Calu3 (cell line): ENCODE measurements at places on chromosomes 3 and 15.

GRCh38 chr3:20561166-20561565 lies 375.2 kb upstream of the SGO1 start:
- DNase-seq, result no peak

- no peak for DNase-seq
Observed at GRCh38 chr3:136186846-136187245, 9.3 kb downstream of the MSL2 start.

GRCh38 chr3:139302084-139302800 lies 41.6 kb upstream of the MRPS22 start:
- peak; percentile 89 for DNase-seq

DNA sequence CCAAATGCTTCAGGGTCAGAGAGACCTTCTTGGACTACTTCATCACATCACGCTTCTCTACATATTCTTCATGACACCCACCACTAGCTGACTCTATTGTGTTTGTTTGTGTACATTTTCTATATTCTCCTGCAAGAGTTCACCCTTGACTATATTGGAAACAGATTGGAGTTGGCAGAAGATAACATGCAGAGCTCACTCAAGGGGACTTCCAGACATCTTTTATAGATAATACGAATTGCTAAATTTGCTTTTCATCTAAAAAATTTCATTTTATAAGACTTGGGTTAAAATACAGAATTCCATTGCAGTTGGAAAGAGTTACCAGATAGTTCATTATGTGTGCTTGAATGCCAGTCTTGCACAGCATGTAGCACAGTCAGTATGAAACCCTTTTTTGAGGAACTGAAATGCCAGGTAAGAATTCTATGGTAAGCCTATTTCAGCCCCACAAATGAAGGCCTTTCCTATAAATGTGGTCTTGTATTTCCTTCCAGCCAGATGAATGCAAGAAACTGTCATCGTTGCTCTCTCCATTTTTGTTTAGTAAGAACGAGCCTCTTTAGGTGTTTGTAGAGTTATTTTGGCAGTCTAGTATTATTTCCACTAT lies 177.6 kb downstream of the GHSR start:
- DNase-seq, result no peak

DNA sequence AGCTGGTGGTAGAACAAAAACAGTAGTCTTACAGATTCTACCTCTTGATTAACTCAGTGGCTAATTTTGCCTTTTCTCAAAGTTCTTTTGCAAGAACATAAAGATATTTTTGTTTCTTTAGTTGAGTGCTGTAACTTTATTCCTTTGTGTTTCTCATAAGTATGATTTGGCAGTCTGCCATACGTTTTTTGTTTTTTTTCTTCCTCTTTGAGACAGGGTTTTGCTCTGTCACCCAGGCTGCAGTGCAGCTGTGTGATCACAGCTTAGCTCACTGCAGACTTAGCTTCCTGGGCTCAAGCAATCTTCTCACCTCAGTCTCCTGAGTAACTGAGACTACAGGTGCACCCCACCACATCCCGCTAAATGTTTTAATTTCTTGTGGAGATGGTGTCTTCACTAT lies 22.4 kb downstream of the B3GNT5 start:
- DNase-seq, result peak; percentile 64

- no peak for DNase-seq
Observed at GRCh38 chr3:123947482-123947881, 13.5 kb downstream of the CCDC14 start.

- no peak for DNase-seq
Observed at GRCh38 chr15:83320404-83320803, 35.9 kb upstream of the BNC1 start.

- DNase-seq, result peak; percentile 13
Observed at GRCh38 chr3:74824366-74824765, 209.9 kb upstream of the CNTN3 start.

GRCh38 chr3:23115171-23115877 lies 87.8 kb upstream of the UBE2E2 start:
- DNase-seq, result no peak

- peak; percentile 90 for DNase-seq
Observed at GRCh38 chr3:135895106-135895733, 70.3 kb upstream of the PPP2R3A start.

DNA sequence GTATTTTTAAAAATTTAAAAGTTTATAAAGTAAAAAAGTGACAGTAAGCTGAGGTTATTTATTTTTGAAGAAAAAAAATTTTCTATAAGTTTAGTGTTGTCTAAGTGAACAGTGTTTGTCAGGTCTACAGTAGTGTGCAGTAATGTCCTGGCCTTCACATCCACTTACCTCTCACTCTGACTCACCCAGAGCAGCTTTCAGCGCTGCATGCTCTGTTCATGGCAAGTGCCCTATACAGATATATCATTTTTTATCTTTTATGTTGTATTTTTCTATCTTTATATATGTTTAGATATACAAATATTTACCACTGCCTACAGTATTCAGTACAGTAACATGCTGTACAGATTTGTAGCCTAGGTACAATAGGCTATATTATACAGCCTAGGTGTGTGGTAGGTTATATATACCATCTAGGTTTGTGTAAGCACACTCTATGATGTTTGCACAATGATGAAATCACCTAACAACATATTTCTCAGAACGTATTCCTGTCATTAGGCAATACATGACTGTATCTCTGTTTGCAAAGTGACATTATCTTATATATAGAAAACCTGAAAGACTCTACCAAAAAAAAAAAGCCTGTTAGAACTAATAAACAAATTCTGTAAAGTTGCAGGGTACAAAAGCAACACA lies 75.9 kb upstream of the TMC3 start:
- no peak for DNase-seq

DNA sequence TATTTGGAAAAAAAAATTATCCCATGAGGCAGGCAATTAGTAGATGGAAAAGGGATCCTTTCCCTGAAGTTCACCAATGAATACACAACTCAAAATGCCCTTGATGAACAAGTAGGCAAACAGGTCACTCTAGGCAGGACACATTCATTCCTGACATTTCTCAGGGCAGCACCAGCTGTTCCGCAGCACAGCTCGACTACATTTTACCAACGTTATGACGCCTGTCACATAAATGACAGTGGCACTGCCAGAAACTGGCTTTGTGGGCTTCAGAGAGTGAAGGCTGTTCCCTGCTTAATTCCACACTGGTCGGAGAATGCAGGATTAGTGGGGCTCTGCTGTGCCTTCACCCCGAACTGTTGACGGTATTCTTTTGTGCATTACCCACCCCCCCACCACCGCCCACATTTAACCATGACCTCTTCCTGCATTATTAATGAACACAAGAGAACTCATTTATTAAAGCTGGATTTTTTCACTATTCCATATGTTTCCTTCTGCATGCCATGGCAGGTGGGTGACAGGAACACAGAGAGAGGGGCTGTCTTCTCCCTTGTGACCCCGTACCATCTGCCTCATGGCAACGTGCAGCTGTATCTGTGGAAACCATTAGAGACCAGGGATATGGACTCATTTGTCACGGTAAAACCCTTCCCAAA lies 197.6 kb downstream of the PDZRN3 start:
- DNase-seq, result no peak

- DNase-seq, result no peak
Observed at GRCh38 chr3:13152826-13153710, 79.8 kb upstream of the IQSEC1 start.

- DNase-seq, result peak; percentile 72
Observed at GRCh38 chr3:130850044-130850797, 43.7 kb upstream of the ATP2C1 start.

DNA sequence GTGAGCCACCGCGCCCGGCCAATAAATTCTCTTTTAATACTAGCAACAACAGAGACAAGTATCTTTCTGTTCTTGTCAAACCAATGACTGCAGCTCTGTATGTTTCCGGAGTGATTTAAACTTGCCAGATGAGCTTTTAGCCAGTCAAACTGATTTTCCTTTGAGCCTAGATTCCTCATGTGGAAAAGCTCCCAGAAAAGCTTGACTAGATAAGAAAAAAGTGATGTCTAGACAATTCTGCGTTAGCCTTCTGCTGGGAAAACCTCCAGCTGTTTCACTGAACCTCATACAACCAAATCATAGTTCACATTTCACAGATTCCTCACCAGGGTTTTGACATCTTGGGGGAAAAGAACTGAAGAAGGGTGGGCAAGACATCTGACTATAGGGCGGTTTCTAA lies 78.6 kb downstream of the MAGI1 start:
- no peak for DNase-seq

DNA sequence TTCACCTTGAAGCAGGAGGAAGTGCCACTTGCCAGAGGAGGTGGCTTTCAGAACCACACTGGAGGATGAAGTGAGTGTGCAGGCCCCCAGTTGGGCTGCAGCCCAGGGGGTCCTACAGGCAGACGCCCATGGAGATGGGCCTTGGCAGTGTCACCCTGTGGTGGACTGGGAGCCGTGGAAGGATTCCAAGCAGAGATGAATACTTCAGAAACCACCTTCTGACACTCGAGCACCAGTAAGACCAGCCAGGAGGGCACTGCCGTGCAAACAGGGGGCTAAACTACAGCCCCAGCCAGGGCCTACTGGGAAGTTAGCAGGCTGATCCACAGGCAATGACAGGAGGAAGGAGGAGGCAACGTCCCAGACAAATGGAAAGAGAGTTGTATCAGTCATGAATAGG lies 55.4 kb downstream of the VGLL4 start:
- no peak for DNase-seq

DNA sequence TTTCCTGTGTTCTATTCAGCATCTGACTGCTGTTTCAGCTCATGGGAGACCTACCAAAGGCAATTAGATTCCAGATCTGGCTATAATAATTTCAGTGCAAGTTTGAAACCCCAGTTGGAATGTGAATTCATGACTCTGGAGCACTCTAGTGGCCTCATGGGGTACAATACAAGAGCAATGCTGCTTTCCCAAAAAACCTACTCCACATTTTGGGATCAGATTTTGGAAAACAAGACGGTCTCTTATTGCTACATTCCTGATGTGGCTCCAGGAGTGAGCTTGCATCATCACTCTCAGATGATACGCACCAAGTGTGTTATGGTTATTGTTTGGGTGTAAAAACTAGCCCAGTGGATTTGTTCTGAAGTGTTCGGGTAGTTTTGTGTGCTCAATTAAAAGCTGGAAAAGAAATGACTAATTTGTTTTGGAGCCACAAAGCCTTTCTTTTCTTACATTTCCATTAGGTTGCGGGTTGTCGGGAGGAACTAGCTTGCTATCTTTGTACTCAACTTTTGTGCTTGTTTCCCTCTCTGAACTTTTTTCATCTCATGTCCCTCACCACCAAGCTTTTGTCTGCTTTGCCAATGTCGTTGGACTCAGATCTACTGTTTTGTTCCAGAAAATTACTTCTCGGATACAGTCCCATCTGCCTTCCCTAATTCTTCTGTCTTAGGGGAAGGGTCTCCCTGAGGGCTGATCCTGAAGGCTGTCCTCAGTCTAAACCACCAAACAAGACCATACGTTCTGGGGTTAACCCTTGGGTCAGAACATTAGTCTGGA lies 272.1 kb downstream of the BBX start:
- no peak for DNase-seq

DNA sequence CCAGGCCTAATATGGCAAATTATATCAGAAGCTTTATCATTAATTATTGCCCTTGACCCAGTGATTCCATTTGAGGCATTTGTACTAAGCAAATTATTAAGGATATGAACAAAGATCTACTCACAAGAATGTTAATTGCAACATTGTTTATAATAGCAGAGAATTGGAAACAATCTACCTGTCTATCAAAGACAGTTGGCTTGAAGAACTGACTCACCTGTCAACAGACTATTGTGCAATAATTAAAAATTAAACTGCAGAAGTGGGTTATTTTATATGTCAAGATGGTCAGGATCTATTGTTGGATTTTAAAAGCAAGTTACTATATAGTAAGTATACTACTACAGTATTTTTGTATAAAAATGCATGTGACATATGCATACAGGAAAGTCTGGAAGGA lies 6.7 kb upstream of the FETUB start:
- DNase-seq, result no peak

DNA sequence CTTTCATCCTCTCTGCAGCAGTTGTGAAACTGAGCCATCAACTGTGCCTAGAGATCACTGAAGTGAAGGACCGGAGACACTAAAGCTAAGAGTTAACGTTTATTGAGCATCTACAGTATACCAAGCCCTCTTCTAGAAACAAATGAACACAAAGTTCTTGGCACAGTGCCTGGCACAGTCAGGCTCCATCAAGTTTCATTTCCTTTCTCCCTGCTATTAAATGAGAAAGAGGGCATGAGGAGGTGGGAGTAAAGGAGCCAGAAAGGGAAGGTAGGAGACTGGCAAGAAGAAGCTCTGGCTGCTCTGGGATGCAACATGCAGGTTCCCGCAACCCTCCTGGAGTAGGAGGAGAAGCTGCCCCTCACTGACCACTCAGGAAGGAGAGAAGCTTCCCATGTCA lies 30.6 kb downstream of the CYP19A1 start:
- DNase-seq, result no peak

- no peak for DNase-seq
Observed at GRCh38 chr3:24154013-24154695, 209.1 kb downstream of the NR1D2 start.

GRCh38 chr3:170517242-170517945 lies 68.5 kb downstream of the SLC7A14 start:
- DNase-seq, result no peak

DNA sequence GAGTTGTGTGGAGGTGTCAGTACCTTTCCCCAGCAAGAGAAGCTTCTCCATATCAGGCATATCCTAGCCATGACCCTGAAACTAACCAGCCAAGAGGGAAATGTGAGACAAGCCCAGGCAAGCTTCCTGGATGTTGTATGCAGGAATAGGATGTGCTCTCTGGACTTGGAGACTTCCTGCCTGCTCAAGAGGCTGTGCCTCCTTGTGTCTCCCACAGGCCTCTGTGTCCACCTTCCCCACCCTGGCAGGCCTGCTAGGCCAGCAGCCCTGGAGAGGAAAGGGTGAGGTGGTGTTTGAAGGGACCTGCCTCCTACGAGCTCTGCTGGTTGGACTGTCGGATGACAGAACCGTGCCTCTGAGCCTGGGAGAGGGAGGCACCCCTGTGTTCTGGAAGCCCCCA lies 2.1 kb upstream of the DYNLT2B start:
- no peak for DNase-seq

DNA sequence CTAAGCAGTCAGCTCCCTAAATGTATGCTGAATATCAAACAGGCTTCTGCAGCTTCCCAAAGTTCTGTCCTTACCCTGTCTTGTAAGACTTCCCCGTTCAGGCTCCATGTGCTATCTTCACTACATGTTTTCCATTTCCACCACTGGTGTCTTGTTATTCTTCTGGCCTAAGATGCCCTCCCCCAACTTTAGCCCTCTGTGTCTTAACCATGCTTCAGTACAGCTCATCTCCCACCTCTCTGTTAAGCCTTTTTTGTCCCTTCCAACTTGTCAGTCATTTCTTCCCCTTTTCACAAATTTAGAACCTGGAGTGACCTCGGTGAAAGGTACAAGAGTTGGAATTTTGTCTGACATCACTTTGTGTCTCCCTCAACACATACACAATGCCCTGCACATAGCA lies 151.7 kb upstream of the TBL1XR1 start:
- DNase-seq, result no peak
